ENCODE measurements at places on chromosomes 6 and 20.
A peak's percentile ranks its signal among the peaks of the same experiment; 100 is the strongest.

DNA sequence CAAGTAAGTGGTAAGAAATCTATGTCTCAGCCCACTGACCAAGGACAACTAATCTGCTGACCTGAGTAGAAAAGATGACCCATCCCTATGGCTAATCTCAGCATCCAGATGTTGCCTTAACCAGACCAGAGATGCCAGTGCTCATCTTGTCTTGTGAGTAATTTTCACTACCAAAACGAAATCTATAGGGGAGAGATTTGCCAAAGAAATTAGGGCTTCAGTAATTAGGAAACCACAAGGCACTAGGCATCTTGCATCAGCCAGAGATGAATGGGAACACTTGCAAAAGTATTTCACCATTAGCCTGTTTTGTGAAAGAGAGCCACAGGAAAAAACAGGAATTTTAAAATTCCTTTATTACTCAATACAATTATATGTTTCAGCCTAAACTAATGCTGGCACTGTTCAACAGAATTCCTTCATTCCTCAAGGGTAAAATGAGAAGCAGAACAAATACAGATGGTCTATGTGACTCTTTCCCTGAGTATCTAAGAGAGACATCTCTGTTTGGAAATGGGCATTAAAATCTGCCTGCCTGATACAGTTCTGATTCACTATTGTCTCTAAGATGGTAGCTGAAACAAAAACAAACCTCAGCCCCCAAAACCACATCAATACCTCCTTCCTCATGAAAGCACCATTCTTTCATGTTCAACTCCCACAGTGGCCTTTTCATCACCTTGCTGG is 87.8 kb downstream of the GMDS start:
- no peak for DNase-seq

- peak; percentile 36 for DNase-seq
These were observed 45.8 kb downstream of the AHI1 start for GRCh38 chr6:135451617-135452190.

GRCh38 chr6:162674452-162674851 is 53.1 kb downstream of the PRKN start:
- DNase-seq: no peak

DNA sequence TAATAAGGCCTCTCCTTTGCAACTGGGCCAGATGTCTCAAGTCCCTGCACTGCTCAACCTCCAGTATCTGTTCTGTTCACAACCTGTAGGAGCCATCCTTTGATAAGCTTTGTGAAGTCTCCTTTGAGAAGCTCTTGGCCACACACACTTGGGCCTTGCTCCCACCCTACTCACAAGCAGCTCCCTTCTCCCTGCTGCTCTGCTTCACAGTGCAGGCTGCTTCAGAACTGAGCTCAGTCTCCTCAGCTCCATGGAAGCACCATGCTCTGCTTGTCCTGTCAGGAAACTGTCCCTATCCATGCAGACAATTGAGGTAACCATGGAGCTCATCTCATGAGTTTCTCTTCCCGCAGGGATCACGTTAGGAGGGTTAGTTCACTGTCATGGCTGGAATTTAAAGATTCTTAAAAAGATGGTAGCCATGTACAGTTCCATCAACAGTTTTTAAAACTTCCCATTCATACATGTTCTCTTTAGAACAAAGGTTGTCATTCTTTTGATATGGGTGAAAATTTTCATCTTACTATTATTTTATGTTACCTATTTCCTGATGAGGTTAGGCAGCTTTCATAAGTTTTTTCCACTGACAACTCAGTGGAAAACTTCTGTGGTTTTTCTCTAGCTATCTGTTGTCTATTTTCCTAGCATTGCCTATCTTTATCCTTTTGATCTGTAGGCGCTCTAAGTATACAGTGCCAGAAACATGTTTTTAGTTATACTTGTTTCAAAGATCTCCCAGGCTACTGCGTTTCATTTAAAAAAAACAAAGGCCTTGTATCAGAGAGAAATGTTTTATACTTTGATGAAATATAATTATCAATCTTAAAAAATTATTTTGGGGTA is 62.6 kb downstream of the AK9 start:
- DNase-seq: no peak

GRCh38 chr6:28673787-28674671 is 148.3 kb downstream of the GPX5 start:
- DNase-seq: peak; percentile 52

GRCh38 chr6:34020807-34021553 is 124.9 kb downstream of the GRM4 start:
- no peak for DNase-seq

- DNase-seq: no peak
These were observed 15.2 kb downstream of the TBX18 start for GRCh38 chr6:84749181-84749580.

DNA sequence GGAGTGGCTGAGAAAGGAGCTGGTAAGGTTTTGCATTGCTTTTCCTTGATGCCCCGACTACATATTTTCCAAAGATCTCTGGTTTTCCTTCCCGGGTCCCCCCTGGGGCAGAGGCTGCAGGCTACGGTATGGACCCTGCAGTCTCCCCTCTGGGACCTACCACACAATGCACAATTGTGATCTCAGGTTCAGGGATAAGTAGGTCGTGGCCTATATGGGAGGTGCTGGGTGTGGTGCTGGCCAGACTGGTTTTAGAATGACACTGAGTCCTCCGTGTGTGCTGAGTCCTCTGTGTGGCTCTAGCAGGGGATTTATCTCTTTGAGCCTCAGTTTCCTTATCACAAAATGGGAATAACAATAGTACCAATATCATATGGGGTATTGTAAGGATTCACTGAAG is 376 bp downstream of the C20orf202 start:
- no peak for DNase-seq

DNA sequence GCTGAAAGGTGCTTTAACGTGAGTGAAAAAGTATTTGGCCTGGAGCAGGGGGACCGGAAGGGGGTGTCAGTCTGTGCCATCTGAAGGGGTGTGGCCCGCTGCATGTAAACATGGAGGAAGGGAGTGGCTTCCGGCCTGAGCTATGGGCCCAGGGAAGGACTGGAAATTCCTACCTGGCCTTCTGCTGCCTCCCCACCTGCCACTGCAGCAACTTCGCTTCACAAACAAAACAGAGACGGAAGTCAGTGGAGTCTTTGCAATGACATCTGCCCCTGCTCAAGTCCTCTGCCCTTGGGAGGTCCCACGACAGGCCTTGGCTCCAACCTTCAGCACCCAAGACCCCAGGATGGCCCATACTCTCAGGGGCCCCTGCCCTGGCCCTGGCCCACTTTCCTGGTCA is 28.1 kb upstream of the FOXP4 start:
- no peak for DNase-seq

DNA sequence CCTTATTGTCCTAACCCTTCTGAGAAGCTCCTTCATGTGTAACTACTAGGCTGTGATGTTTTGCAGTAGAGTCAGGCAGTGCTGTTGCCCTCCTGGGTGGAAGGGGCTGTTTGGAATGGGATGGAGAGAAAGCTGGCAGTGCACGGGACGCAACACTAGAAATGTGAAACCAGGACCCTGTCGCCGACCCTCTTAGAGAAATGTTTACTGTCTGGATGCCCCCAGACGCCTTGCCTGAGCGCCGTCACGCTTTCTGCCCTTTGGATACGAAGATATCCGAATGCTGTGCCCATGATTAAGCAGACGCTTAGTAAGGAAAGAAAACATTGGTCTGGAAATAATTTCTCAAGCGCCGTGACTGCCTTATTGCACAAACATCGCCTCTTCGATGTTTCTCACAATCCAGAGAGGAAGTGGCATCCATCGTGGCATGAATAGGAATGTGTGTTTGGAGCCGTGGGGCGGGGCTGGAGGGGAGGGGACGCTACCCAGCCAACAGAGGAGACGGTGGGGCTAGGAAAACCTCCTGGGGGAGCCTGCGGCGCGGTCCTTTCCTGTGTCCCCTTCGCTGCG is 661 bp upstream of the PPP1R14C start:
- DNase-seq: no peak

DNA sequence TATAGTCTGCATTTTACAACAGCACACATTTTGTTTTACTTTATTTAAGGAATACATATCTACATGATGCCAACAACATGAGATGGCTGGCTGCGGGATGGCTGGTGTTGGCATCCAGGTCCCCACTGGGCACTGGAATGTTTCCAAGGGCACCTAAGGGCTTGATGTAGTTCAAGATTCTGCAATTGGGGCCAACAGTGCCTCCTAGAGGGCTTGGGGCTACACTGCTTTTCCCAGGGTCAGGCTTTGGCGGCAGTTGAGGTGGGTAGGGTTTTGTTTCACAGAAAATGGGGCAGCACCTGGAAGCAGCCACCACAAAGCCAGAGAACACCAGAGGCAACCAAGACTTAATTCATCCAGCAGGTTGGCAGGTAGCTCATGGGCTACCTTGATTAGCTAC is 202.2 kb upstream of the PRND start:
- no peak for DNase-seq

GRCh38 chr6:100176311-100176950 is 182.4 kb upstream of the MCHR2 start:
- peak; percentile 46 for DNase-seq

DNA sequence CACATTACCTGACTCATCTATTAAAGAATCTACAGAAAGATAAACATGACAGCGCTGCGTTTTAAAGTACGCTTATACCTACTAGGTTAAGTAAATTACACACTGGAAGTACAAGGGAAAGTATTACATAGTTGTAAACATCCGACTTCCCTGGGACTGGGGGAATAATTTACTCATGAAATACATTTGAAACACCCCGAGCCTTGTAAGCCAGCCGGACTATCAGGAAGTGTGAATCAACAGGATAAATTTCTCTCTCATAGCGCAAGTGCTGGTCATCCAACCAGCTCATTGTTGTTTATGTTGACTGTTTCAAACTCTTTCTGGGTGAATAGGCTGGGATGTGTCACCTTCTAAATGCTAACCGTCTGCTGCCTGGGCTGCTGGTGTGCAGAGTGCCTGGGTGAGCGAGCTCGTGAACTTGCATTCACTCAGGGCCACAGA is 4.9 kb downstream of the BMP6 start:
- no peak for DNase-seq

GRCh38 chr6:79684876-79685275 is 53.7 kb downstream of the SH3BGRL2 start:
- DNase-seq: no peak

GRCh38 chr6:150966786-150967185 is 101.3 kb downstream of the MTHFD1L start:
- DNase-seq: no peak

- DNase-seq: no peak
These were observed 10.0 kb upstream of the PFDN4 start for GRCh38 chr20:54197621-54198604.

- DNase-seq: no peak
These were observed 421.7 kb downstream of the BMP2 start for GRCh38 chr20:7189231-7189630.

Data from left renal pelvis (tissue), 4 donors.